ENCODE measurements at places on chromosomes 6 and 20.

- DNase-seq: no peak
Observed at GRCh38 chr6:41850861-41851260, 44.3 kb downstream of the USP49 start.

DNA sequence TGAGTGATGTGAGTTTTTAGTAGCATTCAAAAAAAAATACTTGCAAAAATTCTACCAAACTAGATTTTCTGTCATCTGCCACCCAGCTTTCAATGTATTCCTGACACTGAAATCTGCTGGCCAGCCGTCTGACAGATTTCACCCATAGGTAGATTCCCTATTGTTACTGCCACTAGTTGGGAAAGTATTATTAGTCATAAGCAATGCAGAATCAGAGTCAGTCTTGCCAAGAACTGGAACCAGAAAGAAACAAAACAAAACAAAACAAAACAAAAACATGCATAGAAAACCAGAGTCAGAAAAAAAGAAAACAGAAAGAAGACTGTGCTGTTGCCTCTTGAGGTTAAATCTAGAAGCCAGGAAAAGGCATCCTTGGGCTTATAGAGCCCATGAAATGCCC, 293.1 kb upstream of the KCNQ5 start:
- no peak for DNase-seq

DNA sequence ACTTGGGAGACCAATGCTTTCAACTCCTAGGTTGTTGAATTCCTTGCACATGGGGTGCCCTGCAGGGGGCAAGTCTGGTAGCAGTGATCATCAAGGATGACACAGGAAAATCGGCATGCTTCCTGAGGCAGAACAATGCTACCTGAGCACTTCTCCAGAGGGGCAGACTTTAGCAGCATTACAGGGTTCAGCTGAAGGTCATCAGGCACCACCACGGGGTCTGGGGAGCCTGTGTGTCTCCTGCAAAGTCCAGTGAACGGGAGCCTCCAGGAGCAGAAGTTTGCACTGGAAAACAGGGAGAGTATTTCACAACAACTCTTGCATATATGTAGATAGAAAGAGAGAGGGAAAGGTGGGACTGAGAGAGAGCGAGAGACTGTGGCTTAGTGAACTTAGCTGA, 10.2 kb downstream of the VSX1 start:
- DNase-seq: no peak

GRCh38 chr20:41094353-41095055, 42.8 kb upstream of the PLCG1 start:
- no peak for DNase-seq

DNA sequence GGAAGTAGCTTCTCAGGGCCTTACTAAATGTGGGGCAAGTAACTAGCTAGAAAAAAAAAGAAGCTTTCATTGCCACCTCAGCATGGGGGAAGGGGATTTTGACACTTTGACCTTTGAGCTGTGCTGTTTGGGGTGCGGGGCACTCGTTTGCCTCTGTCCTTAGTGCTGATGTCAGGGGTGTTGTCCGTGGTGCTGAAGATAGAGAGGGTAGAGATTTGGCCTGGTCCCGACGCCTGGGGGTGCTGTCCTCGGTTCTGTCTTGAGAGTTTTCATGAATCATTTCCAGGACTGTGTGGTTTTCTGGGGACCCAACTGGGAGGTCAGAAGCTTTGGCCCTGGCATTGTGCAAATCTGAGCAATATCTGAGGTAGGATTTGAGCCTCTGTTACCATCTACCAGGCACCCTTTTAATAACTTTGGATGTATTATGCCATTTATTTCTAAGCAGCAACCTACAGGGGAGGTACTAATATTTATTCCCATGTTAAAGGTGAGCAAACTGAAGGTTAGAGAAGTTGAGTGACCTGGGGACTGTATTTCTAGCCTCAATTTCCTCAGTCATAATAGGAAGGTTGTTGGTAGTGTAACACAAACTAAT, 78.0 kb downstream of the DLGAP4 start:
- peak; percentile 19 for DNase-seq

GRCh38 chr6:16725145-16725864, 36.0 kb downstream of the ATXN1 start:
- no peak for DNase-seq

DNA sequence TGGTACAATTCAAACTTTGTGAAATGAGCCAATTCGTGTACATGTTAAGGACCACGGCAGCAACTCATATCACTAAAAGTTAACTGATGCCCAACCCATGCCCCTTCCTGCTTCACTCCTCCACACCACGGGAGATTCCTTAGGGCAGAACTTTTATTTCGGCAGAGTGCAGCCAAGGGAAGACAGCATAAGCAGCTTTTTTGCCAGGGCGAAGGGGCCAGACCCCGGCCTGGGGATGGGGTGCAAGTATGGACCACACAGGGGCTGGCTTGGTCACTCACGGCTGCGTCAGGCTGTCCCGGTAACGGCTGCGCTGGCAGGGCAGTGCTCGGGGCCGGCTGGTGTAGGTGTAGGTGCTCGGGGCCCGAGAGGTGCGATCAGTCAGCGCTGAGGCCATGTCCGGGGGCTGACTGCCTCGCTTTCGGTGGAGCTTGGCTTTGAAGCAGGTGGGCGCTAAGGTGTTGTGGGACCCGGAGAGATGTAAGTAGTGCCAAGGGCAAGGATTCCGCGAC, 792 bp downstream of the RSPH3 start:
- no peak for DNase-seq

DNA sequence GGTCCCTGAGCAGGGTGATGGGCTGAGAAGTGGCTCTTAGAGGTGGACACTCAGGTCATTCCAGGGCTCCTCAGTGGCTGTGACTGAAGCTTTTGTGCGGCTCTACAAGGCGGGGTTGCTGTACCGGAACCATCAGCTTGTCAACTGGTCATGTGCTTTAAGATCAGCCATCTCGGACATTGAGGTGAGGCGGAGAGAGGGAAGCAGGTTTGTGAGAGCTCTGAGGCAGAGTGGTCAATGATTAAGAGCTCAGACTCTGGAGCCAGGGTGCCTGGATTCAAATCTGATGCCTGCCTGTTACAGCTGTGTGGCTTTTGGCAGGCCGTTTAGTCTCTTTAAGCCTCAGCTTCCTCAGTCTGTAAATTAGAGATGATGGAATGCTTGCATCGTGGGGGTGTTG, 3.0 kb downstream of the VARS2 start:
- no peak for DNase-seq

DNA sequence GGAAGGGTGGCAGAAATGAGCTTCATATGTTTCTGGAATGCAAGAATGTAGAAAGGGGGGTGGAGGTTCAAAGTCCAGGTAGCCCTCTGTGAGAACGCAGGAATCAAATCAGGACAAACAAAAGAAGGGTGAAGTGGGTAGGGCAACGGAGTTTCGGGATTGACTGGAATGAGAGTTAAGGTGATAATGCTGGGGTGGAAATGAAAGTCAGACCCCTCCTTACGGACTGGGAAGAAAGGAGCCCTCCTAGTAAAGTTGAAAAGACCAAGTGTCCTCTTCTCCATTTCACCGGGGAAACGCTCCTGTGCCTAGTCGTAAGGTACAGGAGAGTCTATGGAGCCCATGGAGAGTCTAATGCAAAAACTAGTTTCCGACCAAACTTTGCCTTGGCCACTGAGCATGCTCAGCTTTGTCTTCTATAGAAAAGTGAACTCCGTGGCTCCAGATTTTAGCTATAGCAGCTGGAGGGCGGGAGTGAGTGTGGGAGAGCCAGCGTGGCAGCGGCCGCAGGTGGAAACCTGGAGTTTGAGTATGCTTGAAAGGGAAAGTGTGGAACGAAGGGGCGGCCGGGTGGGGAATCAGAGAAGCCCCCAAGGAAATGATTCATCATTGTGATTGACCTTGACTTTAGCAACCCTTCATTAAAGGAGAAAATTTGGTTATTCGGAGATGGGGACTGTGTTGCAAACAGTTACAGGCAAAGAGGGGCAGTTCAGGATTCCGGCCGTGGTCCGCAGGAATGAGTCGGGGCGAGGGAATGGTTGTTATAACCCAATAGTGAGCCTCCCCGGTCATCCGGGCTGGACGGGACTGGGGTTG, 1.3 kb upstream of the LRRC1 start:
- DNase-seq: no peak

DNA sequence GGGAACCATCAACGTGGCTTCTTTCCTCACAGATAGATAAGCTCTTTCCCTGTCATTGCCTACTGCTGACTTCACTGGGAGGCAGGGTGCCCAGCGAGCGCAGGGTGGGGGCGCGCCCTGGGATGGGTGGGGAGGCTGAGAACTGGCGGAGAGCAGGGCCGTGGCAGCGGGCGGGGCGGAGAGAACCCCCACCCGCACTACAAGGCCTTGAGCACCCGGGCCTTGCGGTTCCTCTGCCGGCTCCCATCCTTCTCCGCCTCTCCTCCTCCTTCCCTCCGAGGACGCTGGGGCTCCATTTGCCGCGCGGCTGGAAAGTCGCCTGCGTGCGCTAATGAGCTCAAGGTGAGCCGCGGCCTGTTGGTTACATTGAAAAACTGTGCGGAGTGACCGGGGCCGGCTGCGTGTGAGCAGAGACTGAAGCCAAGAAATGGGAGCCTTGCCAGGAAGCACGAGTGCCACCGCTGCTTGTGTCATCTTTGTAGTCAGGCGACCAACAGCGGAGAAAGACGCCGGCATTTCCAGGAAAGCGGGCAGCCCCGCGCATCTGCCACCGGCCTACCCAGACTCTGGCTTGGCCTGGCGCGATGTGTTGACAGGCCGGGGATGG, 963.5 kb upstream of the SLC35B3 start:
- DNase-seq: no peak

- DNase-seq: no peak
Observed at GRCh38 chr6:31877651-31878161, 1.1 kb downstream of the SLC44A4 start.

- DNase-seq: no peak
Observed at GRCh38 chr6:1496092-1496491, 106.7 kb downstream of the FOXF2 start.

DNA sequence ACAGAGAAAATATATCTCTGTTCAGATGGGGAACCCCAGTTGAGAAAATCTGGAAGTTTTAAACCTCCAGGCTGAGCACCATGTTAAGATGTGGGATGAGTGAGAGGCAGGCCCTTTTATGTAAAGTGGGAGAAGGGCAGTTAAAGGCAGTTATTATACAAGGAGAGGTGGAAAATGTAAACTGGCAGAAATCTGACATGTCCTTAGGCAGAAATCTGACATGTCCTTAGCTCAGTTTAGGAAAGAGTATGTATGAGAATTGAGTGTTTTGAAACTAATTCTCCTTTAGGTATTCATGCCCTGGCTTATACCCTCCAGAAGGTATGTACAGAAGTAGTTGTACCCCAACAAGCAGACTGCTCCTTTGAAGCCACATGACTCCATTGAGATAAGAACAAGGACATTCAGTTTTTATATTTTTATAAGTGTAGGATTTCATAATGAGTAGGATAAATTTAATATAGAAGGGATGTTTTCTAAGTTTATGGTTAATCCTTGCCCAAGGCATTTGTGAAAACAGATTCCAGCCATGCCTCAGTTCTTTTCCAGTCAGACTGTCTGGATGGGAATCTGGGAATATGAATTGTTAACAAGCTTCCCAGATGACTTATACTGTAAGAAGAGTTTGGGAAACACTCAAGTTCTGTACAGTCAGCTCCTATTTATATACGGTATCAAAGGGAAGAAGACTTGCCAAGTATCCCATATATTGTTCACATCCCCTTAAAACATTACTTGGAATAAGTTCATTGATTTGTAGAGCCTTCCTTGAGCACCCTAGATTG, 87.7 kb downstream of the SCAND1 start:
- no peak for DNase-seq

DNA sequence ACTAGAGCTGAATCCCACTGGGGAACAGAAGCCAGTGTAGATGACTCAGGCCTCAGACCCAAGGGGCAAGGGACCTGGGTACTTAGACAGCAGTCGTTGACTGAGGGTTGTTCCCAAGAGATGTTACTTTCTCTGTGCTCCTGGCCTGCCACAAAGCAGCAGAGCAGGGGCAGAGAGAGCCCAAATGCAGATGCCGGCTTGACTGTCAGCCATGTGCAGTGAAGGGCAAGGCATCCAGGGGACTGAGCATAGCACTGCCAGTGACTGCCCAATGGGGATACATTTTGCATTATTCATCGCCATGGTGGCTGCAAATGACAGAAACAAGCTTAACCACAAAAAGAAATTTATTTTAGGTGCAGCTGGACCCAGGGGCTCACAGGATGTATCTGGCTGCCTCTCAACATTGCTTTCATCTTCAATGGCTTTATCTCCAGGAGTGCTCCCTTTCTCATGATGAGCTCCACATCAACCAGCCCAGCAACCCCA, 7.6 kb upstream of the TP53RK start:
- DNase-seq: no peak

GRCh38 chr20:45853484-45853883, 3.7 kb downstream of the ACOT8 start:
- no peak for DNase-seq
